ENCODE measurements at places on chromosomes 4 and X.
A peak's percentile ranks its signal among the peaks of the same experiment; 100 is the strongest.

DNA sequence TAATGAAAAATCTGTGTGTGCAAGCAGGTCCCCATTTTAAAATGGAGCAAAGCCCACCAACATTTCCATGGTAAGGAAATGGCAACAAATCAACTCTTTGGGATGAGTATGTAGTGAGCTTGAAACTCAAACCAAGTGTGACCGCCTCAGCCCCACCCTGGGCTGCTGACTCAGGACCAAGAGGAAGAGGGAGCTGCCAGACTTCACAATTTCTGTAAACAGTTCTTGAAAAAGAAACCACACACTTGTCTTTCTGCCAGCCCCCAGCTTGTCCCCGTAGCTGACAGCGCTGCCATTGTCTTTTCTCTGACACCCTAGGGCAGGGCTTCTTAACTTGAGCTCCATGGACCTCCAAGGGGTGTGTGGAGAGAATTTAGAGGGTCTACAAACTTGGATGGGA is 10.3 kb downstream of the RTL5 start:
- peak; percentile 82 for DNase-seq

GRCh38 chrX:9327086-9327746 is 137.6 kb upstream of the TBL1X start:
- DNase-seq = peak; percentile 29

DNA sequence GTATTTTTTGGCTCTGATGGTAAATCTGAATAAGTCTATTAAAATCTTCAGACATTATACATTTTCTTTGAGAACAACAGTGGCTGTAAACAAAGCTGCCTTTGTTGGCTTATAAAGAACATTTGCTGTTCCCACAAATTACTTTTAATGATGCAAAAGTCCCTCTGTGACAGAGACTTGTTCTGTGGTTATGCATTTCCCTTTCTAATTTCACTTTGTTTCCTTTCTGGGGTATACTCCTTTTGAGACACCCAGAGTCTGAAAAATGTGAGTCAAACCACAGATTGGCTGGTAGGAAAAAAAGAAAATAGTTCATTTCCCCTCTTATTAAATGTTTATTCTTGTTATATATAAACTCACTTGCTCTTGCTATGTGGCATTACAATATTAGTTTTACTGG is 402.4 kb downstream of the PACRGL start:
- no peak for DNase-seq

DNA sequence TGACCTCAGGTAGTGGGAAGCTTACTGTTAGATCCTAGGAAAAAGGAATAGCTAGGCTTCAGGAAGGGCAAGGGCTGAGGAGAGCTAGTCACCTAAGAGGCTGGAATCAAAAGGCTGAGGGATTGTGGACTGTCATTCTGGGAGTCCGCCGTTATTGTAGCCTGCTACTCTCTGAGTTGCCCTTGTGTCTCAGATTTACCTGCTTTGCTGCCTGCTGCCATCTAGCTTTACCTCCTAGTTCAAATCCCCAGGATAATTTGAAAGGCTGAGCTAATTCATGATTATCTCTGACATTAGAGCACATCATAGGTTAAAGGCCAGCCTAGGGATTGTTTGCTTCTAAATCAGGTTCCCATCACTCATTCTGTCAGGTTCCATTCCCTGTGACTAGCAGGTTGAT is 120.2 kb downstream of the FHIP1A start:
- no peak for DNase-seq

- DNase-seq = no peak
Measured at GRCh38 chr4:24248674-24249630, 335.4 kb downstream of the DHX15 start.

DNA sequence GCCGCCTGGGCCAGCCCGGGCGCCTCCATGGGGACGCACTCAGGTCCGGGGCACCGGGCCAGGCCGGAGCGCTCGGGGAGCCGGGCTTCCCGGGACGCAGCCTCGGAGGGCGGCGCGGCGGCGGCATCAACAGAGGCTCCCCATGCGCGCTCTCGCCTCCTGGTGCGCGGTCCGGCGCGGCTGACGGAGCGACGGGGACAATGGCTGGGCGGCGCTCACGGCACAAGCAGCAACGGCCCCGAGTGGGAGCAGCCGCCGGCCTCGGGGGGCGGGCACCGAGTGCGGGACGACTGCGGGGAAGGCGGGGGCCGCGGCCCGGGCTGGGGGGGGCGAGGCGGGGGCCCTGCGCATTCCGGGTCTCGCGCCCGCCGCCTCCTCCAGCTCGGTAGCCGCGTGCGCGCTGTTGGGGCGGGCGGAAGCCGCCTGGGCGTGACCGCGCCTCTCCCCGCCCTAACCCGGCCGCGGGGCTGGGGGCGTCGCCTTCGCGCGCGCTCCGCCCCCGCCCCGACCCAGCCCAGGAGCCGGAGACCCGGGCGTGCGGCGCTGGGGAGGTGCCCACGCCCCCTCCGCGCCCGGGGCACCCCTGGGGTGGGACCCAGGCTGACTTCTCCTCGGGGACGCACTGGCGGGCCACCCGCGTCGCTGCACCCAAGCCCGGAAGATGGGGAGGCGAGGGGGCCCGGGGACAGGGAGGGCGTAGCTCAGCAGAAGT is at the start of gene PRKX:
PRKX (minus strand) TSS at position 425 of the 712 bp plus-strand sequence; CDS start at position 29, 396 bp downstream.
- DNase-seq = peak; percentile 55

DNA sequence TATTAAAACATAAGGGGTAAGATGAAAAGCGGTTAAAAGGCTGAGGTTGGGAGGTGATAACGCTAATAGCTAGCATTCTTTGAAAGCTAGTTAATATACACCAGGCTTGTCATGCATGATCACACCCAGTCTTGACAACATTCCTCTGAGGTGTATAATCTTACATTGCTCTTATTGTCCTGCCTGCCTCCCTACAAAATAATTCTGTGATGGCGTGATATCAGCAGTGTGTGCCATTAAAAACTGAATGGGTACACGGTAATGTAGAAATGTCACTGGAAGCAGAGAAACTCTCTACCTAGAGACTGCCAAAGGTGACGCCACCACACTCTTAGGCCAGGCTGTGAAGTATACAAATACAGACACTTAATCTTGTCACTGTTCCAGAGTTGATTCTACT is 68.1 kb downstream of the DIAPH2 start:
- no peak for DNase-seq

GRCh38 chr4:184094532-184095159 is 123.0 kb downstream of the ENPP6 start:
- no peak for DNase-seq

DNA sequence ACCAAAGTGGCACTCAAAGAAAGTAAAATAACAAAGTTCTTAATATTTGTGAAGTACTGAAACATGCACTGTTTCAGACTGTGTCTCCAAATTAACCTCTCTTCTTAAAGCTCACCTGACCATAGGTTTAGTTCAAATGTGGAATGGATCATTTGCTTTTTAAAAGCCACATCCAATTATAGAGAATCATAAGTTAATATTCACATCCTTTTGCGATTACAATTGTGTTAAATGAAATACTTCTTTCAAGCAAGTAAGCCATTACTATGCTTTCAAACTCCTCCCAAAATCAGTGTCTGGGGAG is 95.3 kb upstream of the PTPN13 start:
- no peak for DNase-seq

- peak; percentile 2 for DNase-seq
Measured at GRCh38 chr4:136750897-136751296, 781.4 kb downstream of the PCDH18 start.

DNA sequence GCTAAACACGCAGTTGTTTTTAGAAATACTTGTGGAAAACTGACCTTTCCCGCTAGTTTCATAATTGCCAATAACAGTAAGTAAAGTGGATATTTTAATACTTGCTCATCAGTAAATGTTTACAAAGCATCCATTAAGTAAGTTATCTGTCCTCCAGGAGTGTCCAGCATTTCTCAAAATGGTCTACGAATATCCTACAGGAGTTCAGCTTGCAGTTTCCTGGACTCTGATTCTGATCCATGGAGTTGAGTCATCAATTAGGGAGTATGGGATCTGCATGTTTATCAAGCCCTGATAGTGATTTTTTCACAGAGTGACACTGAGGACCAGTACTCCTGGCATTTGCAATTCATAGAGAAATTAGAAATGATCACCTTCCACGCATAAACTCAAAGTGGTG is 325.2 kb upstream of the AADAT start:
- DNase-seq = peak; percentile 6

- no peak for DNase-seq
Measured at GRCh38 chr4:53886090-53886489, 178.3 kb downstream of the CHIC2 start.

GRCh38 chr4:2411786-2412510 is 6.5 kb downstream of the ZFYVE28 start:
- no peak for DNase-seq

GRCh38 chr4:98399915-98400314 is 138.7 kb downstream of the RAP1GDS1 start:
- no peak for DNase-seq

GRCh38 chr4:183165376-183165775 is 66.3 kb downstream of the WWC2 start:
- peak; percentile 77 for DNase-seq

- no peak for DNase-seq
Measured at GRCh38 chrX:47170861-47171692, 22.6 kb upstream of the UBA1 start.

DNA sequence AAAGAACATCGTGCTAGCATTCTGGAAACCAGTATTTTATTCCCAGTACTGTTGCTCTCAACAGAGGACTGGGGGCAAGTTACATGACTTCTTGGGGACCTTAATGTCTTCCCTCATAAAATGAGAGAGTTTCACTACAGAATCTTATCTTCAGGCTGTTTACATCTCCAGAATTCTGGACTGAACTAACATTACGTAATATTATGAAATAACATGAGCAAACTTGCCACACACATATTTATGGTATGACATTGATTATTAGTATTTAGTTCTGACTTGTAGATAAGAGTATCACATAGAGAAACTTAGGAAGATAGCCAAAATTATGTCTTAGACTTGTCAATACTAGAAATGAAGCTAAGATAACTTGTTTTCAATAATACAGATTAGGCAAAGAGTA is 68.0 kb downstream of the NFKB1 start:
- peak; percentile 33 for DNase-seq

DNA sequence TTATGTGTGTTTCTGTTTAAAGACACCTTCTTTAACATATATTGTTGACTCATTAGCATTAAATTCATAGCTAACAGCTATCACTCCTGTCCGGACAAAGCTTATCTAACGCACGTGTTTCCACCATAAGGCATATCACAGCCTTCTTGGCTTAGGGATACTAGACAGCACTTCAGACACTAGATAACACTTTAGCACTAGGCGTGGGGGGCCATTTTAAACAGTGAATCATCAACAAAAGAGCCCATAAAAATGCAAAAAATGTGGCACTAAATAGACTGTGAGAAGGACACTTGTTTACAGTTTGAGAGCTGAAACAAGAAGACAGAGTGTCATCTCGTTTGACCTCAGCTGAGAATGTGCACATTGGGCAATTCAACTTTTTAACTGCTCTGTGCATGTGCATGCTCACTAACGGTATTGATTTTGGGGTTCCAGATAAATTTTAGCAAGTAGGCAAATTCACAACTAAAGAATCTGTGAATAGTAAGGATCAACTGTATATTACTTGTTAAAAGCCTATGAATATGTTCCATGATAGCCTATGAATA is 58.9 kb upstream of the RAI2 start:
- no peak for DNase-seq

- DNase-seq = peak; percentile 40
Measured at GRCh38 chr4:3791910-3792542, 25.8 kb downstream of the ADRA2C start.

DNA sequence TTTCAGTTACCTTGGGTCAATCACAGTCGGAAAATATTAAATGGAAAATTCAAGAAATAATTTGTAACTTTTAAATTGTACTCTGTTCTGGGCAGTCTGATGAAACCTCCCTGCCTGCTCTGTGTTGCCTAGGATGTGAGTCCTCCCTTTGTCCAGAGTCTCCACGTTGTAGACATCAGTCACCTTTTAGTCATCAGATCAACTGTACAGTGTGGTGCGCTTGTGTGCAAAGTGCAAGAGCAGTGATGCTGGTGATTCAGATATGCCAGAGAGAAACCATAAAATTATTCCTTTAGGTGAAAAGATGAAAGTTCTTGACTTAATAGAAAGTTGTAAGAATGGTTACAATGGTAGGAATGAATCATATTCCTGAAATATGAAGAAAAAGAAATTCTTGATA is 1.4 kb downstream of the SPATA4 start:
- peak; percentile 86 for DNase-seq

DNA sequence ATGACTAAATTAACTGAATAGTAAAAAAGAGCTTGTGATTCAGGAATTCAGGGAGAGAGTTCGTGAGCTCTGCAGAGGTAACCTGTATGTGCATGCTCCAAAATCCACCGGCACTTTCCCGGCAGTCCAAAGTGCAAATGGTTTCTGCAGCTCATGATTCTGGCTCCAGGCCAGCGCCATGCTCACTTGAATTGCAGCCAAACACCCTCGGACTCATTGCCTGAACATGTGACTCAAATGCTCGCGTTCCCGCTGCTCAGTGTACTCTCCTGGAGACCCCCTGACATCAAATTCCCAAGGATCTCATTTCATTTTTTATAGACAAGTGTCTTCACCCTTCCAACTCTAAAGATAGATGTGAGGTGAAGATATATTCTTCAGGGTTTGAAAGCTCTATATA is 44.1 kb upstream of the SH3RF1 start:
- peak; percentile 76 for DNase-seq

Data from EH (cell line).